ENCODE measurements at places on chromosomes 12 and 14.

DNA sequence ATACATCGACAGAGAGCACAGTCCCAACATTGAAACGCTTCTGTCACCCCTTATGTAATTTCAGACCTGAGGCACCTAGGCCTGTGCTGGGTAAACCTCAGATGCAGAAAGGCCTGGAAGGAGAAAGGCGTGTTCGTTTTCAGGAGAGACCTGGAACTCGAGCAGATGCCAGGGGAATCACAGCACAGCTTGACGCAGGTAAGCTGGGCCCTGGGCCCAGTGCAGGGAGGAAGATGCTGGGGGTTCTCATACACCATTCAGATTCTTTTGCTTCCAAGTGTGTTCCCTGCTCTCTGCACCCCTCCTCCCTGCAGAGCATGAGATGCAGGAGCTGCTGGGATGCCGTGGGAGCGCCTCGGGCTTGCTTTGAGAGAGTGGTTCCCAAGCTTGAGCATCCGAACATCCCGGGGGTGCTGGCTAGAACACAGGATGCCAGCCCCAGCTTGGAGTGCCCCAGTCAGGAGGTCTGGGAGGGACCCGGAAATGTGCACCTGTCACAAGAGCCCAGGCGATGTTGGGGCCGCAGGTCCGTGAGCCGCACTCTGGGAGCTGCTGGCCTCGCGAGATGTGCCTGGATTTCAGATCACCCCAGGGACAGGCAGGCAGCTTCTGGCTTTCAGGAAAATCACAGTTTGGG, 35.9 kb downstream of the FZD10 start:
- DNase-seq: no peak

DNA sequence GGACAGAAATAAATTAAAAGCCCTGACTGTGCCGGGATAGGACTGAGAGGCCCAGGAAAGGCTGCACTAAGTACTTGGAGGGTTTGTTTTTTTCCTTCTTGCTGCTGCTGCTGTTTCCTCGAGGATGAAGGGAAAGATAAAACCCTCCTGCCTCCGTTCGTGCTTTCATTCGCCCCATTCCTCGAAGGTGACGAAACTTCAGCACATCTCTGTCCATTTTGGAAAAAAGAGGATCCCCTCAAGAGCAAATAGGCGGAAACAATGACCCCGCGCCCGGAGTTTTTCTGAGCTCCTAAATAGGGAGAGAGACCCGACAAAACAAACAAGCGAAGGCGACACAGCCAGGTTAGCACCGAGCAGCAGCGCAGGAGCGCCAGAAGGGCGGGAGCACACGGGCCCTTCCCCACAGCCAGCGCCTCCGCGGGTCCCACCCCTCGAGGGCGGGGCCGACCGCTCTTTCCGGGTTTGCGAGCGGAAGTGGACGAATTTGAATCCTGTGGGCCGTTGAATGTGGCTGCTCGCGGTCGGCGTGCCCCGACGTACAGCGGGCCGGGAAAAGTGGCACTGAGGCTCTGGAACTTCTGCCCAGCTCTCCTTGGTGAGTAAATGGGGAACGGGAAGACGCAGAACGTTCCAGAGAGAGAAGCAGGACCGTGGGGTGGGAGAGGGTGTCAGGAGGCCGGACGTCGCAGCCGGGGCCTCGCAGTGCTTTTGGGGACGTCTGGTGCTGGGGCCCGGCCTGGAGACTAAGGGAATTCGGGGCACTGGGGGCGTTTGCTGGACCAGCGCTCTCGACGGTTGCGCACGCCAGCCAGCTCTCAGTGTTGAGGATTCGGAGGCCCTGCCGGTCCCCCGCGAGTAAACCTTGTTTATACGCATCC, at the start of gene G2E3:
TSS of gene G2E3 (plus strand) at position 484 of the 881 bp plus-strand sequence. CDS start 21,922 bp downstream, outside the sequence.
- DNase-seq: peak; percentile 75

DNA sequence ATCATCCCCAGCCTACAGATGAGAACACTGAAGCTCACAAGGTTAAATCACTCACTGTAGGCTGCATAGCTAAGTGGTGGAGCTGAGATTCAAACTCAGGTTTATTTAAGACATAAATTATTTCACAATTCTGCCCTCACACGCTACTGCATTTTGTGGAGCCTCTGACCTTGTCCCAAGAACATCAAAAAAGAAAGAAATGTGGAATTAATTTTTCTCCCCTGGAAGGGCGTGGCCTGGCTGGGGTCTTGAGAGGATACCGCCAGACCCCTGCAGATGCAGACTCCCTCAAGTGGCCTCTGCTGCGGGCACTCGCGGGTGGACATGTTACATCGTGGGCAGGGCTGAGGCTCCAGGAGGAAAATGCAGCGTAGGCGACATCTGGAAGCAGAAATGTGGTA, 40.6 kb downstream of the LTBP2 start:
- no peak for DNase-seq

GRCh38 chr12:25824734-25825133, 133.7 kb upstream of the RASSF8 start:
- no peak for DNase-seq

DNA sequence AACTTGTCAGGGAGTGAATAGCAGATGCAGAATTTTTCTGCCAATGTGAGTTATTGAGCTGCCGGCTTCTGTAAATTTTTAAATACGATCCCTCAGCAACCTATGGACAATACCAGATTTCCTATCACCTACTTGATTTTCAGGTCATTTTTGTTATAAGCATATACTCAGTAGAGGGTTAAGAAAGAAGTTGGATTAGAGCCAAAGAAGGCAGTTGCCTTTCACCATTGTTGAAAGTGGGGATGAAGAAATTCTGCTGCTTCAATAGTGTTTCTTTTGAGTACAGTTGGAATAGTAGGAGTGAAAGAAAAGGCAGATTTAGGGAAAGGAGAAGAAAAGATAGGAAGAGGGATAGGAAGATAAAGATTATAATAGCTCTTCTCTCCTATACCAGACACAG, 197.1 kb downstream of the ATP23 start:
- DNase-seq: no peak

DNA sequence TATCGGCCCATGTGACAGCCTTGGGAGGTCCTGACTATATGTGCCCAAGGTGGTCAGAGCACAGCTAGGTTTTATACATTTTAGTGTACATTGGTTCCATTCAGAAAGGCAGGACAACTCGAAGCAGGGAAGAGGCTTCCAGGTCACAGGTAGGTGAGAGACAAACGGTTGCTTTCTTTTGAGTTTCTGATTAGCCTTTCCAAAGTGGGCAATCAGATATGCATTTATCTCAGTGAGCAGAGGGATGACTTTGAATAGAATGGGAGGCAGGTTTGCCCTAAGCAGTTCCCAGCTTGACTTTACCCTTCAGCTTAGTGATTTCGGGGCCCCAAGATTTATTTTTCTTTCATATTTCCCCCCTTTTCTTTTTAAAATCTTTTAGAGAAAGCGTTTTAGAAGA, 87.6 kb upstream of the PPP2R5C start:
- no peak for DNase-seq

- no peak for DNase-seq
Observed at GRCh38 chr12:106480251-106480650, 102.6 kb upstream of the RFX4 start.

DNA sequence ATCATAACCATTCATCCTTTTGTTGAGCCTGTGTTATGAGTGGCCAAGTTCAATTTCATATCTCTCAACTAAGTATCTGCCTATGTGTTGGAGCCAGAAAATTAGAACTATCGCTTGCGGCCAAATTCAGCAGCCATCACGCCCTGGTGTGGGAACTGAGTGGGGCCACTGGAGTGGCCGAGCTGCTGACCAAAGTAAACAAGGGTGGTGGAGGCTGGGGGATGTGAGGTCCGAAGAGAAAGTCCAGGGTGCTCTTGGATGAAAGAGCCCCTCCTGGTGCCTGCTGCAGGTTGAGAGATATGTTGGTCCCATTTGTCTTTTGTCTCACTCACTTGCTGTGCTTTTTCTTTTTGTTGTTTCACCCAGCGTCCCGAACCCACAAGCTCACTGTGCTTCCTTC, 14.9 kb downstream of the ADGRD1 start:
- DNase-seq: no peak

DNA sequence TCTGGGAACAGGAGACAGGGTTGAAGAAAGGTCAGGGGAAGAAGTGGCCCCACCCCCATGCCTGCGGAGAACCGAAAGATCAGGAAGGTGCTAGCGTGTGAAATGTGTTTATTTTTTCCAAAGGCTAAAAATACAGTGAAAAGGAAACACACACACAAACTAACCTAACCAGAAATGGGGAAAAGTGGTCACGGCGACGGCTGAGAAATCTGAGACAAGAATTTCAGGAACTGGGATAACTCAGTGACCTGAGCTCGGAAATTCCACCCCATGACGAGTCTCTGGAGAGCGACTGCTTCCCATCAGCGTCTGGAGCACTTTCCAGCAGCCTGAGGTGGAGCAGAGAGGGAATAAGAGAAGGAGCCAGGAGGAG, 16.6 kb upstream of the RND1 start:
- no peak for DNase-seq

DNA sequence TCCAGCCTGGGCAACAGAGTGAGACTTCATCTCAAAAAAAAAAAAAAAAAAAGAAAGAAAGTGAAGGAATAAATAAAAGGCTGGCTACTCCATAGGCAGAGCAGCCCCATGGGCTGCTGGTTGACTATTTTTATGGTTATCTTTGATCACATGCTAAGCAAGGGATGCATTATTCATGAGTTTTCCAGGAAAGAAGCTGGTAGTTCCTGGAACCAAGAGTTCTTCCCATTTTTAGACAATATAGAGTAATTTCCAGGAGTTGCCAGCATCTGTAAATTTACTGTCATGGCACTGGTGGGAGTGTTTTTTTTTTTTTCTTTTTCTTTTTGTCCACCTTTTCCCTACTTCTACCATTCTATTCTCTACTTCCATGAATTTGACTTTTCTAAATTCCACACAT, 24.2 kb downstream of the FGD4 start:
- no peak for DNase-seq

GRCh38 chr12:2447861-2448260, 346.9 kb upstream of the FKBP4 start:
- no peak for DNase-seq

GRCh38 chr12:85626001-85626783, 210.0 kb downstream of the RASSF9 start:
- DNase-seq: no peak

DNA sequence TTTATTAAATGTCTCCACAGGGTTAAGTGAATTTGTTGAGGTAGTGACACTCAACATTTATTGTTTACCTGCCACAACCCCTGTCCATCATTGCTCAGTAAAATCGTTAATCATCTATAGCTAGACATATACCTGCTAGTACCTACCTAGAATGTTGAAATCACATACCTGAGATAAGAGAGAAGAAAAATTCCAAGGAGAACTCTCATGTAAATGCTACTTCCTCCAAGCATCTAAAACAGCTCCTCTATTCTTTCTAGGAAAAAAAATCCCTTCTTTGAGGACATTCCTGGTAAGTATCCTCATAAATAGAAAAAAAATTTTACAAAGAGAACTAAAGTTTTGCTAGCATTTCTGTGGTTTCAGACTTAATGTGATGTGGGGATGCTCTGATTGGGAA, 325.1 kb downstream of the DAD1 start:
- DNase-seq: no peak

DNA sequence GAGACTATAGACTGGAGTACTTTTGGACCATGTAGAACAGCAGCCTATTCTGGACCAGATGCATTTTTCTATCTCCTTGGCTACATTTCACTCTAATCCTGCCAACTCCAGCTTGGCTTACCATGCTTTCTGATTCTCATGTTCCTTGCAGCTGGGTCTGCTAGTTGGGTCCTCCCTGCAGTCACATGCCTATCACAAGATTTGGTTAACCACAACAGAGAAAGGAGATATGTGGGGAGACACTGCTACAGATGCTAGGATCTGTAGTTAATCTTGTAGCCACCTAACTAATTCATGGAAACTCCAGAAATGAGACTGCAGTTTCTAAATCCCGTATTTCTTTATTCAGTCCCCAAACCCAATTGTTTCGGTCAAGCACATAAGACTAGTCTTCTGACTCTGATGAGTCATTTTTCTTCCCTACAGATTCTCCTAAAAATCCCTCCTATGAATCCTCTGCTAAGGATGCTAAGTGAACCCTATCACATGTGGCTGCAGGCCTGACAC, 410.6 kb downstream of the DAD1 start:
- no peak for DNase-seq

- no peak for DNase-seq
Observed at GRCh38 chr12:129294868-129295267, 441.6 kb downstream of the GLT1D1 start.

GRCh38 chr14:77579065-77579464, 37.4 kb downstream of the SPTLC2 start:
- DNase-seq: no peak

DNA sequence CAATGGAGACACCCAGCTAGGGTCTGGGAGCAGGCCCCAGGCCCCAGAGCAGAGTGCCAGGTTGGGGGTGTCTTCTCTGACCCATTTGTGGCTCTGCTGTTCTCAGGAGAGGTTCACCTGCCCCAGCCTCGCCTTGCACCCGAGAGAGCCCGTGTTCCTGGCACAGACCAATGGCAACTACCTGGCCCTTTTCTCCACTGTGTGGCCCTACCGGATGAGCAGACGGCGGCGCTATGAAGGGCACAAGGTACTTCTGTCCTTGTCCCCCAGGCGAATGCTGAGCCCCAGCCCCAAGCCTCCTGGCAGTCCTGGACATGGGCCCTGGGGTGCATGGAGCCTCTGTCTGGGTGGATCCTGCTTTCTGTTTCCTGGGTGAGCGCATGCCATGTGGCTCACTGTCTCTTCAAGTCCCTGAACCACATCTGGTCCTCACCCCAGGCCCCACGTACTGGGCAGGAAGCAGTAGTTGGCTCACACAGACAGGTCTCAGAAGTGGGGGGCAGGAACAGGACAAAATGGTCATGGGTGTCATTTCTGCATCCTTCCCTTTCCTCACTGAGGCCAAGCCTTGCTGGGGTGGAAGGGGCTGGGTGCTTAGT, 58.2 kb downstream of the BEGAIN start:
- DNase-seq: no peak

DNA sequence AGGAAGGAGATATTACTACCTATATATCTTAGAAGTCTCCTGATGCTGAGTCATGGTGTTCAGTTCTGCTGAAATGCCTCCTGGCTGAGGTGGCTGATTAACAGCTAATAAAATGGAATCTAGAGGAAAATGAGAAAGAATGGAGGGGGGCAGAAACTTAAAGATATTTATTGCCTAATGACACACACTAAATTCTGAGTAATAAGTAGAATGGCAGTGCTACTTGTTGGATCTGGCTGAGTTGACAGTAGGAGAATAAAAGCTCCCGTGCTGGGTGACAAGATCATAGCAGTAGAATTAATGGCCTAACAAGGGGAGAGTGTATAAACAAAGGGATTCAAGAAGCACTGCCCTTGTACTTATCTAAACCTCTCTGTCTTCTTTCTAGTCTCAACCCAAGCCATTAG, 137.5 kb downstream of the CNTN1 start:
- no peak for DNase-seq

DNA sequence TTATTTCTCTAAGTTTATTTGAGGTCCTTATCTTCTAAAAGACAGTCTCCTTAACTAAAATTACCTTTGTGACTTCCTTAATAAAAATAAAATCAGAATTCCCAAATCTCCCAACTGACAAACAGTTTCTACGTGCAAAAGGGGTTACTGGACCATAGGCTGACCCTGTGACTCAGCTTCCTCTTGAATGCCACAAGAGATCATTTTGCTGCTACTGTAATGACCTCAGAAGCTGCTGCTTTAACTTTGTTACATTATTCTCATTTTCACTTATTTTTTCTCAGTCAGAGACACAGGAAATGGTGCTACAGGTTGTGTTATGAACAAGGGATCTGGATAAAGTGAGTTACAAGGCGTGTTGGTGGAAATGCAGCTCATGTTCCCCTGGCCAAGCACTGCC, 132.2 kb upstream of the TMTC2 start:
- peak; percentile 9 for DNase-seq

- DNase-seq: no peak
Observed at GRCh38 chr12:48349471-48349870, 1.2 kb downstream of the ZNF641 start.

- DNase-seq: no peak
Observed at GRCh38 chr14:102544046-102544746, 34.6 kb upstream of the ANKRD9 start.

GRCh38 chr12:42284157-42284556, 41.7 kb downstream of the ZCRB1 start:
- no peak for DNase-seq

Measured in GM19239 (cell line).